ENCODE measurements at places on chromosomes 2 and 18.

GRCh38 chr2:168819050-168819715 is 16.7 kb downstream of the NOSTRIN start:
- no peak for DNase-seq

GRCh38 chr2:143839456-143839855 is 680.5 kb downstream of the ZEB2 start:
- DNase-seq: no peak

DNA sequence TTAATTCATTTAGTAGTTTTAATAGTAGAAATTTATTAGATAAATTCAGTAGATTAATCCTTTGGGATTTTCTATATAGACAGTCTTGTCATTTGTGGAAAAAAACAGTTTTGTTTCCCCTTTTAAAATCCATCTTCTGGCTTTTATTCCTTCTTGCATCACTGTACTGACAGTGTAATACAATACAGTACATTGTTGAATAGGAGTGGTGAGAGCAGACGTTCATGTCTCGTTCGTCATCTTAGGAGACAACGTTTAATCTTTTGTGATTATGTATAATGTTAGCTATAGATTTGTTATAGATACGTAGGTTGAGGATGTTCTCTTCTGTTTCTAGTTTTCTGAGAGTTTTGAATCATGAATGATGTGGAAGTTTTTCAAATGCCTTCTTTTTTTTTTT is 61.8 kb downstream of the NCOA1 start:
- no peak for DNase-seq

DNA sequence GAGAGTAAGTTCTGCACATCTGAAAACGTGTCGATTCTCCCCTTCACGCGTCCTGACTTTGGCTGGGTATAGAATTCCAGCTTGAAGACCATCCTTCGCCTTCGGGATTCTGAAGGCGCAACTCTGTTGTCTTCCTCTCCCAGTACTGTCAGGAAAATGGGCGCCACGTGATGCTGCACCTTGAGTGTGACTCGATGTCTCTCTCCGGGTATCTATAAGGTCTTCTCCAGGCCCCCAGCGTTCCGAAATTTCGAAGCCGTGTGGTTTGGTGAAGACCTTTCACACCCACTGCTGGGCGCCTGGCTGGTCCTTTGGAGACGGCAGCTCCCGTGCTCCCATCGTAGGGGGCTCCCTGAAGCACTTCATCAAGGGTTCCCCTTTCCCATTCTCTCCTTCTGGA is 203.7 kb downstream of the HDAC4 start:
- no peak for DNase-seq

GRCh38 chr18:13525381-13526029 is 200.9 kb downstream of the FAM210A start:
- DNase-seq: no peak

DNA sequence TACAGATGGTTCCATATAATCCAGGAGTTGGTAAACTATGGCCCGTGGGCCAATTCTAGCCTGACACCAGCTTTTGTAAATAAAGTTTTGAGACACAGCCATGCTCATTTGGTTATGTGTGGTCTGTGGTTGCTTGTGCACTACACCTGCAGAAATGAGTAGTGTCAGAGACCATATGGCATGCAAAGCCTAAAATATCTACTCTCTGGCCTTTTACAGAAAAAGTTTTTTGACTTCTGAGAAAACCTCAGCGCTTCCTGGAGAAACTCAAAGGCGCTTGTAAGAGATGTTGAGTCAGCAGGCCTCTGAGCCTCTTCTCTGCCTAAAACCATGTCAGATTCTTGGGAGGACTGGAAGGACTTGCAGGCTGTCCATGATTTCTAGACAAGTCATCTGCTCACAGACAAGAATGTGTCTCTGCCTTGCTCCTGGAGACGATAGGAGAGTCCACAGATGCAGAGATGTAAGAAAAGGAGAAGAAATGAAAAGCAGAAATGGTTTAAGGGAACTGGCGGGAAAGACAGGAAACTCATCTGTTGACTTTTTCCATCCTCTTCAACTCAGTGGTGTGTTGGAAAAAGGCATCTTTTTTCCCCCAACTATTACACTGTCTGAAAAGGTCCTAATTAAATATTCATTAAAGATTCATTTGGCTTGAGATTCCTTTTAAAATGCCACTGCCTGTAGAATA is 5.2 kb downstream of the TTC39C start:
- DNase-seq: no peak

DNA sequence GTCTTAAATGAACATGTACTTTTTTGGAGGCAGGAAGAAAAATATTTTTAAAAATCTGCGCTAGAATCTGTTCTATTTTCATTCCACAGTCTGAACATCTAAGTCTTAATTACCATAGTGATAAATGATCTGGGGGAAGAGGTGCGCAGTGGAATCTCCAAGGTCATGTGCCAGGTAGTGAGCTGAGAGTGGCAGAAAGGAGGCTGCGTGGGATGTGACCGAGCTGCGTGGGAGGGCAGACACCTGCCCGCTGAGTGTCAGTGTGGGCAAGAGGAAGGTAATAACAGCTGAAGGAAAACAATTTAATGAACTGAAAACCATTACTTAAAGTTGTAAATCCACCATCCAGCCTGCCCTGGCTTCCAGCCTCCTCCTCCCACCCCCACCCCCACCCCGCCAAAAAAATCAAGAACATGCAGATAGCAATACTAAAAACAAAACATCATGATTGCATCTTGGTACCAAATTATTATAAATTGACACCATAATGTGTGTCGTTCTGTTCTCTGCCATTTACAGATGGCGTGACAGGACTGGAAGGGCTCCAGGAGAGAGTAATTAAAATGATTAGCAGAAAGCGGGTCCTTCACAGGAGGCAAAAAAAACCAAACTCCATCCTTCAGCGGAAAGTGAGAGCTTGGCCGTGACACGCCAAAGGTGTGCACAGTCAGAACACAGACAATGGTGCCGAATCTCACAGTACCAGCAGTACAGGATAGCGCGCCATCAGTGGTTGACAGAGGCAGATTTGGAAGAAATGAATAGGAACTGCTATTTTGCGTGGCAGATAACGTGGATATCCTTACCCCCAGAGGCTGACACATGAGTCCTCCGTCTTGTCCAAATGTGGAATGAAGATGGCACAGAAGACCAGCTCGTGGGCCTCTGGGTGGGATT is 11.4 kb upstream of the DTNB start:
- no peak for DNase-seq

GRCh38 chr2:176851889-176852483 is 360.6 kb upstream of the HNRNPA3 start:
- no peak for DNase-seq

- no peak for DNase-seq
Observed at GRCh38 chr18:10354241-10354811, 100.1 kb upstream of the APCDD1 start.

DNA sequence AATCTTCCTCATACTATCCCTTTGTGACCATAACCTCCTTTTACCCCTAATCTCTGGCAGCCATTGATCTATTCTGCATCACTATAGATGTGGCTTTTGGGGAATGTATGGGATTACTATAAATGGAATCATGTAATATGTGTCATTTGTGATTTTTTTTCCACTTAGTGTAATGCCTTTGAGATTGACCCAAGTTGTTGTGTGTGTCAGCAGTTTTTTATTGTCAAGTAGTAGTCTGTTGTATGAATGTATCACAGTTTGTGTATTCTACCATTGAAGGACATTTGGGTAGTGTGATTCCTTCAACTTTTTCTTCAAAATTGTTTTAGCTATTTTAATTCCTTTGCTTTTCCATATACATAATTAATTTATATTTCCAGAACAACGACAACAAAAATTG is 18.6 kb downstream of the VRK2 start:
- DNase-seq: no peak

- DNase-seq: no peak
Observed at GRCh38 chr2:7845332-7845731, 836.5 kb upstream of the ID2 start.
